ENCODE measurements at places on chromosomes 12 and 14. TPM values are rescaled to one million over a fixed set of nuclear protein-coding genes. Genes with fewer than 3 reads are reported as not detected.

GRCh38 chr12:64976131-64976530, 145.0 kb downstream of the WIF1 start:
- no peak for DNase-seq

DNA sequence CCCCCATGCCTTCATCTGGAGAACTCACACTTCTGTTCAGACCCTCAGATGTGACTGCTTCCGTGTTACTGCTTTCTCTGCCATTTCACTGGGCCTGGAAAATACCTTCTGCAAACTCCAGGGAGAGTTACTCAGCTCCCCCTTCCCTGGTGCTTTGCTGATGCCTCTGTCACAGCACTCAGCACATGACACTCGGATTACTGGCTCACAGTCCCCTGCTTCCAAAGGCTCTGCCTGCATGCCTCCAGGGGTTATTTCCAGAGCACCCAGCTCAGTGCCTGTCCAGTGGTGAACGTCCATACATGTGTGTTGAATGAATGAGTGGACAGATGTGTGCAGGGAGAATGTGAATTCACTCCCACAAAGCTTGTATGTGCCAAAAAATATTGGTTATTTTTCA, 237.2 kb upstream of the FKBP4 start:
- no peak for DNase-seq

DNA sequence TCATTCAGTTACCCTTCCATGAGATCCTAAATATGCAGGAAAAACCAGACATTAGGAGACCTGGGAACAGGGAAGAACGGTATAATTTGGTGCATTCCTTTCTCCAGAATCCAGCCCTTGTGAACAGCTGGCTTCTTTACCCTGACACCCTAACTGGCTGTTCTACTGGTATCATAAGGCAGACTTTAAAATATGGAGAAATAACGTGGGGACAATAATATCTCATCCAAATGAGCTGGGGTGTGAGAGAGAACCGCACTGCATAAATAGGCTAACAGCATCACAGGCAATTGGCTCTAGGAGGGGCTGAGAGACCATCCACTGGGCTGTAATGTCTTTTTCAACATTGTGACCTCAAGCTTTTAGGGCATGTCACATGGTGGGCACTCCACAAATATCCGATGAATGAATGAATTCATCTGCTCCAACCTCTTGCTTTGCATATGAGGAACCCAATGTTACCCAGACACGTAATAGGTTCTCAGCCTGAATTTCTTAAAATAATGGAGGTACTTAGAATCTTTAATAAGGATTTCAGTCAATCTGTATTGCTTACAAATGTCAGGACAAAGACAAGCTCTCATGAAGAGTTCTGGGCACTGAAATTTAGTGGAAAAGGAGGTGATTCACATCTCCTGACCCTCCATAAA, 157.9 kb downstream of the SAMD4A start:
- no peak for DNase-seq

GRCh38 chr12:89117448-89118034, 234.8 kb downstream of the DUSP6 start:
- no peak for DNase-seq

DNA sequence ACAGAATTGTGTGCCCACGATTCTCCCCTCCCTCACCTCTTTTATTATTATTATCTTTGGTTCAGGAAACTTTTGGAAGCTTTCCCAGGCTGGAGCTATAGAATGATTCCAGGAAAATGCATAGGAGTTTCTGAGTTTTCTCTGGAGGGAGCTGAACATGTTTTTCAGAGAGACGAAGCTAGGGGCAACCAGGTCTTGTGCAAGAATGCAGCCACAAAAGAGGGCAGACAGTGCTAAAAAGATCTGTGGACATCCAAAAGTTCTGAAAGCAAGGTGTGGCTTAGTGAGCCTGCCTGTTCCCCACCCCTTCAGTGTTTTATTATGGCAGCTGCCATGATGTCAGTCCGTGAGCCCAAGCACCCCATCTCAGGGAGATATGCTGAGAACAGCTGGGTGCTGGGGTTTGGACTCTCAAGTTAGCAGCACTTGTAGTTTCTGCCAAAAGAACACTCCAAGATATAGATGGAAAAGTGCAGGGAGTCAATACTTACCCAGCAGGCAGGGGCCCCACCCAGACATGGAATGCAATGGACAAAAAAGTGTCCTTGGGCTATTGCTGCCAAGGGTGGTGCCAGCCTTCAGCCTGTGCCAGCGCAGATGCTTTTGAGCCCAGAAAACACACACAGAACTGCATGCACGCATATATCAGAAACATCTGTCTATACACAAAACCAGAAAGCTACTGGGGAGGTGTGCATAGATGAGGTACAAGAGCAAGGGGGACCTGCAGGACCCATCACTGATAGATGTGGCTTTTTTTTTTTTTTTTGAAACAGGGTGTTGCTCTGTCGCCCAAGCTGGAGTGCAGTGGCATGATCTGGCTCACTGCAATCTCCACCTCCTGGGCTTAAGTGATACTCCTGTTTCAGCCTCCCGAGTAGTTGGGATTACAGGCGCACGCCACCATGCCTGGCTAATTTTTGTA, 17.0 kb upstream of the IRF2BPL start:
- DNase-seq, result no peak

Gene HOXC12
- not detected for total RNA-seq

Gene VDR
- 55.8 TPM for total RNA-seq

Gene CKB
- total RNA-seq, result 3.3 TPM

- peak; percentile 41 for DNase-seq
Measured at GRCh38 chr14:69615496-69616407, 4.4 kb downstream of the SUSD6 start.

Gene AQP6
- not detected for total RNA-seq

Gene RNF212B
- total RNA-seq, result not detected

- no peak for DNase-seq
Measured at GRCh38 chr12:95600567-95600966, 49.3 kb upstream of the USP44 start.

GRCh38 chr12:58408516-58408915, 467.1 kb downstream of the ATP23 start:
- DNase-seq, result no peak

Gene BCL2L2
- total RNA-seq, result 1.8 TPM

Gene LRP10
- 17.6 TPM for total RNA-seq

- no peak for DNase-seq
Measured at GRCh38 chr14:72634691-72635616, 258.9 kb downstream of the DPF3 start.

Gene DTX1
- 1.1 TPM for total RNA-seq

DNA sequence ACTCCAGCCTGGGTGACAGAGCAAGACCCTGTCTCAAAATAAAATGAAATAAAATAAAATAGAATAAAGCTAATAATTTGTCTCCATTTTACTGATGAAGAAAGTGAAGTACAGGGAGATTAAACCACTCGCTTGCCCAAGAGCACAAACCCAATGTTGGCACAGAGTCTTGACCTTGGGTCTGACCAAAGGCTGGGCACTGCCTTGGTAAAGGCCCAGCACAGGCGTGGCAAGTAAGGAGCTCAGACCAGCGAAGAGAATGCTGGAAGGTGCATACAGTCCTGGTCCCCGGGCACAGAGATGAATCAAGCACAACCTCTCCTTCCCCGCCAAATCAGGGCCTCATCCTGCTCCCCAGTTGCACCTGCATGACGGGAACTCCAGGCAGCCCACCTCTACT, 26.9 kb downstream of the SCARB1 start:
- DNase-seq, result no peak

Gene CCDC184
- total RNA-seq, result 0.33 TPM

GRCh38 chr14:59177262-59177661, 11.2 kb upstream of the DAAM1 start:
- DNase-seq, result no peak

- peak; percentile 33 for DNase-seq
Measured at GRCh38 chr12:54417712-54418440, 1.2 kb downstream of the ITGA5 start.

Gene FAM90A1
- total RNA-seq, result 0.41 TPM

DNA sequence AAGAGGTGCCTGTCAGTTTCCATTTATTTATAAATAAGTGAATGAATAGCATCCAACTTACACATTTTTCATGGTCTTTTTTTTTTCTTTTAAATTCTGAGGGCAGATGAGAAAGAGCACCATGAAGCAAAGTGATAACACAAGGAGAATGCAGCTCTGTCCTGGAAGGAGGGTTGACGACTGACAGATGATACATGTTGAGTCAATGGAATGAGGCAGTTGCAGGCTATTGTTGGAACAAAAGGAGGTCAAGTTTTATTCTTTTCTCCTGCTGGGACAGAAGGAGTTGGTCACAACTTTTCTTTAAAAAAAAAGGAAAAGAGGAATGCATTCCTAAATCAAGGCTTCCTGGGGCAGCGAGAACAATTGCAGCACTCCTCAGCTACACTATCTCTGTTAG, 119.9 kb upstream of the PLEKHG7 start:
- DNase-seq, result no peak

DNA sequence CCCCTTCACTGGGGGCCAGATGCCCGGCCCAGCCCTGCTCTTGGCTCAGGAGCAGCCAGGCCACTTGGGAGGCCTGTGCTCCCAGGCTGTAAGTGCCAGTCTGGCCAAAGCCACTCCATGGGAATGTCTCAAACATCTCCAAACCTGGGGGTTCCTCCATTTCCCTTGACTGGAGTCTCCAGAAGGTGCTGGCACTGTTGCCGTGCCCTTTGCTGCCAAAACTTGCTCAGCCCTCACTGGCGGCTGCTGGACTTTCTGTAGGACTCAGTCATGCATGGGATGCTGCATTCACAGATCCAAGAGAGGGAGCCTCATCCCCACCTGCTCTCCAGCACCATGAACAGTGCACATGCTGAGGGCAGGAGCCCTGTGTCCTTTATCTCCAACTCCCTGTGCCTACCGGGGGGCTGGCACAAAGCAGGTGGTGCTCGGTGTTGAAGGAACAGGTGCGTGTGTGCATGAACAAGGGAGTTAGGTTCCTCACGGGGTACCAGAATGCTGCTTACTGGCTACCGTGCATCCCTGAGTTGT, 9.6 kb upstream of the OTUB2 start:
- DNase-seq, result no peak

Gene PRICKLE1
- total RNA-seq, result 0.14 TPM

- DNase-seq, result no peak
Measured at GRCh38 chr14:54040846-54041245, 84.2 kb upstream of the BMP4 start.

GRCh38 chr12:103771466-103771865, 69.6 kb downstream of the NT5DC3 start:
- DNase-seq, result no peak

Gene SOAT2
- total RNA-seq, result 3.8 TPM

Measured in activated naive CD8-positive, alpha-beta T cell treated with anti-CD3 and anti-CD28 coated beads for 36 hours (primary cell).